ENCODE measurements at places on chromosomes 1 and 21. TPM values are rescaled to one million over a fixed set of nuclear protein-coding genes. Genes with fewer than 3 reads are reported as not detected.

Gene SUSD4
- 18.0 TPM for polyA plus RNA-seq

Gene RXRG
- 3.0 TPM for polyA plus RNA-seq

Gene GBP6
- polyA plus RNA-seq, result 0.03 TPM

Gene TMPRSS2
- 37.1 TPM for polyA plus RNA-seq

Gene NUP133
- 43.3 TPM for polyA plus RNA-seq

Gene GJC2
- polyA plus RNA-seq, result 0.56 TPM

Gene FABP3
- 56.7 TPM for polyA plus RNA-seq

Gene CCDC30
- 23.0 TPM for polyA plus RNA-seq

Gene PLPPR5
- 1.7 TPM for polyA plus RNA-seq

Gene RGSL1
- polyA plus RNA-seq, result not detected

Gene LRRC39
- 4.1 TPM for polyA plus RNA-seq

Gene MAP3K21
- 26.1 TPM for polyA plus RNA-seq

Gene HCN3
- 8.4 TPM for polyA plus RNA-seq

Gene OR14A2
- polyA plus RNA-seq, result not detected

Gene FBLIM1
- 53.2 TPM for polyA plus RNA-seq

Gene OR2T2
- polyA plus RNA-seq, result not detected

Gene SPOCD1
- polyA plus RNA-seq, result 0.25 TPM

Gene AK5
- polyA plus RNA-seq, result 3.7 TPM

Gene RIPPLY3
- polyA plus RNA-seq, result 1.6 TPM

Gene CSTB
- polyA plus RNA-seq, result 64.9 TPM

Gene TCHHL1
- not detected for polyA plus RNA-seq

Gene CLCNKA
- 21.3 TPM for polyA plus RNA-seq

Gene IGSF3
- 26.0 TPM for polyA plus RNA-seq

Gene CCDC181
- polyA plus RNA-seq, result 10.1 TPM

Gene FALEC
- polyA plus RNA-seq, result 0.64 TPM

Gene MPL
- 0.84 TPM for polyA plus RNA-seq

Gene DMBX1
- not detected for polyA plus RNA-seq

Gene KCNT2
- 9.7 TPM for polyA plus RNA-seq

Gene TNFSF18
- polyA plus RNA-seq, result 0.24 TPM

Gene CLCC1
- 36.7 TPM for polyA plus RNA-seq

Gene DENND2C
- 4.3 TPM for polyA plus RNA-seq

Measured in left renal cortex interstitium (tissue), 4 donors.